ENCODE measurements at places on chromosomes 13 and 19.

DNA sequence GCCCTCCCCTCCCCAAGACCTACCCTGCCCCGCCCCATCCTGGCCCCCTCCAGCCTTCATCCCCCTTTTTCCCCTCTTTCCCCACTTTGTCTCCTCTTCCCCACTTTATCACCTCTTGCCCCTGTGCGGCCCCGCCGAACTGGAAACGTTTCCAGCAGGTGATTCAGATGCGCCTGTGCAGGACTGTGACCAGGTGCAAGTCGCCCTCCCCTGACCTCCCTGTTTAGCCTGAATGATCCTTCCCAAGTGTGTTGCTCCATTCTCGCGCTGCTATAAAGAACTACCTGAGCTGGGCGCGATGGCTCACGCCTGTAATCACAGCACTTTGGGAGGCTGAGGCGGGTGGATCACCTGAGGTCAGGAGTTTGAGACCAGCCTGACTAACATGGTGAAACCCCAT lies 25.9 kb downstream of the ZNF791 start:
- no peak overlapping the region for H3K27ac ChIP-seq
- peaks cover 11% of the 10 kb centered on the region for H3K4me1 ChIP-seq
- H3K4me3 ChIP-seq, result no peak overlapping the region
- no peaks in the 10 kb centered on the region for H3K27me3 ChIP-seq
- DNase-seq, result no peak
- H3K36me3 ChIP-seq, result no peaks in the 10 kb centered on the region

DNA sequence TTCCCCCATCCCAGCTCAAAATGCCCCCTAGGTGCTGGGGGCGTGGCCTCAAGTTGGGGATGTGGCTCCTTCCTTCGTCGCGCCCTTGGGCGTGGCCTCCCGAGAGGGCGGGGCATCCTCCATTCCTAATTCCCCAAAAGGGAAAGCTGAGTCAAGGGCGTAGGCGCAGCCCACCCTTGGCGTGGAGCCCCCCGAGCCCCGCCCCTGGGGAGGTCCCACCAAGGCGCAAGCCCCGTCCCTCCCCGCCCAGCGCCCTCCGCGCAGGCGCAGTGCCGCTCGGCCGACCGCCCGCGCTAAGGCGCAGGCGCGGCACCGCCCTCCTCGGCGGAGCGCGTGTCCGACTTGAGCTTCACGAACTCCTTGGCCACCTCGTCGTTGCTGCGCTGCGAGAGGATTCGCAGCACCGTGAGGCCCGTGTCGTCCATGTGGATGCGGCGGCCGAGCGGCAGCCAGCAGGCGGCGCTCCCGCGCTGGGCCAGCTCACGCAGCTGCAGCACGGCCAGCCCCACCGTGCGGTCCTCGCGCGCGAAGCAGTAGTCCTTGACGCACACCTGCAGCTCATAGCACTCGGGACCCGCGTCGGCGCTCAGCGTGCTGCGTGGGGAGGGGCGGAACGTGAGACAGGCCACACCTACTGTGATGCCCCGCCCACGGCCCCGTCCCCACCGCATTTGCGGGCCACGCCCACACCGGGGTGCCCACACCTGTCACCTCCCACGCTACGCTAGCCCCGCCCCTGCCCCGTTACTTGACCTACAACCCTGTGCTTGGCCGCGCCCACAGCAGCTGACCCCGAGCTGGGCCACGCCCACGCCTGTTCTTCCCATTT lies 50.5 kb downstream of the COLGALT1 start:
- peaks cover 7% of the 10 kb centered on the region for H3K27me3 ChIP-seq
- peaks cover 15% of the 10 kb centered on the region for H3K4me1 ChIP-seq
- H3K27ac ChIP-seq, result peak overlapping the region; percentile 26

GRCh38 chr13:113394339-113394640 lies 30.4 kb upstream of the GRTP1 start:
- peaks cover 13% of the 10 kb centered on the region for H3K4me1 ChIP-seq
- no peak overlapping the region for H3K27ac ChIP-seq
- no peak overlapping the region for H3K4me3 ChIP-seq
- DNase-seq, result no peak

DNA sequence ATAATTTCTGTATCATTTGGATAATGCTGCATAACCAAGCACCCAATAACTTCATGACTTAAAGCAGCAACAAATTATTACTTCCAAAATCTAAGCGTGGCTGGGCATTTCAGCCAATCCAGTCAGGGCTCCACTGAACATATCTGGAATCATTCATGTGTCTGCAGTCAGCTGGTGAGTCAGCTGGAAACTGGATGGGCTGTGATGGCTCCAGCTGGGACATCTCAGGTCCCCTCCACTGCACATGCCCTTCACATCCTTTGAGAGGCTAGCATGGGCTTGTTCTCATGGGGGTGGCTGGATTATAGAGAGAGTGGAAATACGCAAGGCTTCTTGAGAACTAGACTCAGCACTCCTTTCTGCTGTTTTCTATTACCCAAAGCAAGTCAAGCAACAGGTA lies 961.9 kb downstream of the DIAPH3 start:
- H3K4me1 ChIP-seq, result no peaks in the 10 kb centered on the region
- H3K36me3 ChIP-seq, result no peaks in the 10 kb centered on the region
- no peak overlapping the region for H3K27ac ChIP-seq
- no peaks in the 10 kb centered on the region for H3K27me3 ChIP-seq

DNA sequence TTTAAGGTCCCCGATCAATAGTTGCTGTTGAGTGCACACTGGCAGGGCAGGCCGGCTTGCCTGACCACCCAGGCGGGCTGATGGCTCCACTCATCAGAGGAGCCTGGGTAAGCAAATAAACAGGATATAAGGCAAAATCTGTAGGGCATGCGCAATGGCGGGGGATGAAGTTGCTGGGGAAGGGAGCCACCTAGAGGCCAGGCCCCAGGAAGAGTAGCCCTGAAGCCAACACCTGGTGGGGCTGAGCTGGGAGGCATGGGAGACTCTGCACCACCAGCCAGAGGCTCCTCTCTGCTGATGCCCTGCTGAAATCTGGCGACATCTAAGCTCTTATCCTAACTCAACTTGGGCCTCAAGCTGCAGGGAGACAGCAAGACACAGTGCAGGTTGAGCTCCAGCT lies 324.3 kb downstream of the ZNF536 start:
- no peaks in the 10 kb centered on the region for H3K27me3 ChIP-seq
- H3K4me1 ChIP-seq, result no peaks in the 10 kb centered on the region
- no peak for DNase-seq
- no peaks in the 10 kb centered on the region for H3K36me3 ChIP-seq
- H3K27ac ChIP-seq, result no peak overlapping the region

All from natural killer cell (primary cell).